ENCODE measurements at places on chromosomes 11 and 22. TPM values are rescaled to one million over a fixed set of nuclear protein-coding genes. Genes with fewer than 3 reads are reported as not detected.

DNA sequence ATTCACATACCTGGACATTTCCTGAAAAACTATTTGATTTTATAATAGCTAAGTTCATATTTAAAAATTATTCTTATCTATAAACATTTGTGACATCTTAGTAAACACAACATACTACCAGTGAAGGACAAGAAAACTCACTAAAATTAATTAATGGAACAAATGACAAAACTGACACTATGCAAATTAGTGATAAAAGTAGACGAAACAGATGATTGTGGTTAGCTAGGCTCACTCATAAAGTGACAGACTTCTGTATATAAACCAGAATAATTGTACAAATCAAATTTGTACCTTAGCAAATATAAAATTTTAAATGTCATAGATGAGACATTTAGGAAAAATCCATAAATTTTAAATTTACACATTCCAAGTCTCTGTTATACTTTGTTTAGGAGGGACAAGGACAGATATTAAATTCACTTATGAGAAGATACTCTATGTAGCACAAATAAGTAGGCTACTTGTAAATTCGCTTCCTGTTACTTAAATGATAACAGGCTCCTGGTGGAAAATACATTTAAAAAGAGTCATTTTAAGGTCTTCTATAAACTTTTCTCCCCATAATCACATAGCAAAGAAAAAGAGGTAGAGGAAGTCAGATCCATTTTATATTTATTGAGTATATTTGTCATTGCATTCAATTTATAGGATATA lies 81.2 kb downstream of the KIF18A start:
- DNase-seq: no peak

DNA sequence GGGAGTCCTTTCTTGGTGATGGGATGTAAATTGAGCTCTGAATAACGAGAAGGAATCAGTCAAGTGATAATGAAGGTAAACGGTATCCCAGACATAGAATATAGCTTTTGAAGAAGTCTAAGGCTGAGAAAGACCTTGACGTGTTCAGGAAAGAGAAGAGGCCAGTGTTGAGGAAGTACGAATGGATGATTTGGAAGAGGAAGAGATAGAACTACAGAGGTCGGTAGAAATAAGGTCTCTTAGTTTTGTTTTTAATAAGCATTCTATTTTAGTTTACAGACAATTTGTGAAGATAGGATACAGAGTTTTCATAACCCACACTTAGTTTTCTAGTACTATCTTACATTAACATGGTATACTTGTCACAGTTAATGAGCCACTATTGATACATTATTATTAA lies 1598.1 kb downstream of the FAM181B start:
- DNase-seq: no peak

- DNase-seq: no peak
Observed at GRCh38 chr11:130848361-130849214, 67.7 kb downstream of the SNX19 start.

GRCh38 chr11:47489395-47489755 lies 40.4 kb upstream of the RAPSN start:
- DNase-seq: no peak

- no peak for DNase-seq
Observed at GRCh38 chr11:46431211-46431610, 39.6 kb upstream of the CHRM4 start.

DNA sequence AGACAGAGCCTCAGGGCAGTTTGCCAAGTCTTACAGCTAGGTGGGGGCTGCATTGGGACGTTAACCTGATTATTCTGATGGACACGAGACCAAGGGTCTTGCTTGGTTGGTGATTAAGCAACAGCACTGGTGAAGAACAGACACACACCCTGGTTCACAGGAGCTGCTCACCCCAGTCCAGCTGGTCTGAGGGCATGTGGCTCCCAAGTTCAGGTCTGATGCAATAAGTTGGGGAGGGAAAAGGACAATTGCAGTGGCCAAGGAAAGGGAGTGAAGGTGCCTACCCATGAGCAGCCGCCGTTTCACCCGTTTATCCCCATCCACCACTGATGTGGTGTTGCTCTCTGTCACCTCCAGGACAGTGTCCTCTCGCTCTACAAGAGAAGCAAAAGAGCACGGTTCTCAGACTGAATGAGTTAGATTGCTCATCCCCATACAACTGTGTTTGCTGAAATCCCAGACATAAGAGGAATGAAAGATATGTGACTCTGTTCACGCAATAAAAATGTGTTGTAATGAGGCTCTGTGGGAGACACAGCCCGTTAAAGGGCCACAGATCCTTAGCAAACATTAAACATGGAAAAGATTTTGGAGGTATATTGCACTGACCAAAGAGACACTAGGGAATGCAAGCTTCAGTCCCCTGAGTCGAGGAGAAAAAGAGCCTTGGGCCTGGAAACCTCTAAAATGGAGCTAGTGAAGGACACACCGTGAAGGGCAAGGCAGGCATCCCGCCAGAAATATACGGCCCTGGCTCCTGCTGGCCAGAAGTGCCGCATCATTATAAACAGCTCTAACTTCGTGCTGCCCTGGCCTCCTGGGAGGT lies 25.6 kb downstream of the SCUBE2 start:
- DNase-seq: peak; percentile 20

DNA sequence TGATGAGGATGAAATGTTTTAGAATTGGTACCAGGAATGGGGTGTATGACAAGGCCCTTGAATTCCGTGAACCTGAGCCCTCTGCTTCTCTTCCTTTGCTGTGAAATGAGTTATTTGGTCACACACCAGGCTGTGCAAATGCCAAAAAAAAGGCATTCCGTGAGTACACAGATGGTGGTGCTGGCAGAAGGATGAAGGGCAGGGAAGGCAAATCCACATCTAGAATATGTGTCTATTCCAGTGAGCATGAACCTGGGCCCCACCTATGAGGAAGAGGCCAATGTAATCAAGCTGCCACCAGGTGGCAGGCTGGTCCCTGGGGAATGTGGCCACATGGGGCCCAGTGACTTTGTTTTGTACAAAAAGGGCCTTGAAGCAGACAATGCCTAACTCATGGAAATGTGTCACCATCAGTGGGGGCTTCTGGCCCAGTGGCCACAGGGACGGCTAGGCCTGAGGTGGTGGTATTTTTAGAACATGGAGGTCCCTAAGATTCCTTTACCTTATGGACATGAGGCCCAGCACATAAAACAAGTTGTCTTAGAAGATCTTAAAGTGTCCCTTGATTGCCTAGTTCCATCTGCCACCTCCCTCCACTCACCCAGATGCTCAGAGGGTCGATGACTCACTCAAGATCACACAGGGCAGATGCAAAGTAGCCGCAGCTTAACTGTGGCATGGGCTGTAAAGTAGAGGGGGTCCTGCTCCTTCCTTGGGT lies 3.9 kb upstream of the RNF215 start:
- DNase-seq: peak; percentile 84

GRCh38 chr11:5257296-5257695 lies 2.7 kb upstream of the HBG2 start:
- no peak for DNase-seq

DNA sequence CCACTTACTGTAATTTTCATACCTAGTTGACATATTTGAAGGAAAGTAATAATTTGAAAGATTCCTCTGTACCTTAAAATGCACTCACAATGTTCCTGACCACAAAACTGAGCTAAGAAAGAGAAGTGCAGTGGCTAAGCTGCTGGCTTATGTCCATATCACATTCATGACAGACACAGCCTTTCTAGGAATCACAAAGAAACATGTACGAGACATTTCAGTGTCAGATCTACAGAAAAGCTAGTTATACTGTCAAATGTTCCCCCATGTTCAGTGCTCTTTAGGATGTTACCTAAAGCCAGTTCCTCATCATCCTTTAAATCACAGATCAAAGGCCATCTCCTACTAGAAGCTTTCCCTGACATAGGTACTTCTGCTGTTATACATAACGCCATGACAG lies 142.2 kb upstream of the C11orf58 start:
- no peak for DNase-seq

DNA sequence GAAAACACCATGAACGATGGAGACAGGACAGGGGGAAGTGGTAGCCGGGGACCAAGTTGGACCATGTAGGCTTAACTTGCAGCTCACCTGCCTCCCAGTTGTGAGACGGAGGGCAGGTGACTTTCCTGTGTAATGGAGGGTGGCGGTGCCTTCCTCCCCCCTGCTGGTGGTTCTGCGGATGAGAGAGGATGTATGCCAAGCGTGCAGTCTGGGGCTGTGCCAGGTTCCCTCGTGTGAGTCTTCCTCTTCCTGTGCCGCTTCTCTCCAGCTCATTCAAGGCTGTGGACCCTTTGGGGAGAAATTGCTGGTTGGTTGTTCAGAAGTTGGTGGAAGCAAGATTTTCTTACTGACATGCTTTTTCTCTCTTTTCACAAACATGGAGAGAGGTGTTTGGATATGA lies 35.1 kb downstream of the MPPED1 start:
- no peak for DNase-seq

DNA sequence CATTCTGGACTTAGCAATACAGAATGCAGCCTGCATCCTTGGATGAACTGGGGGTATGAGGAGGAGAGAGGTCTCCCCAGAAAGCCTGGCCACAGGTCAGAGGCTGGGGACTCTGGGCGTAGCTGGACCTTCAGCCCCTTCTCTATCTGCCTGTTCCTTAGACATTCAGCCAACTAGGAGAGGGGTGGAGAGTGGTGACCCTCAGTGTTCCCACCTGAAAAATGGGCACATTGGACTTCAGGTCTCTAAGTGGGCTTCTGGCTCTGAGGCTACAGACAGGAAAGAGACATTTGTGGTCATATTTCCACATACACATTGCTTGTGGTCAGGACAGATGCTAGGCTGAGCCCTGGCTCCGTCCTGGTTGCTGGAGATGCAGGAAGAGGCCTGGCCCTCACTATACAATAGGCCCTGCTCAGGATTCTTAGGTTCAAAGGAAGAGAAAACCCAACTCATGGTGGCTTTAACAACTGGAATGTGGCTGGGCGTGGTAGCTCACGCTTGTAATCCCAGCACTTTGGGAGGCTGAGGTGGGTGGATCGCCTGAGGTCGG lies 30.1 kb upstream of the CBX7 start:
- no peak for DNase-seq

DNA sequence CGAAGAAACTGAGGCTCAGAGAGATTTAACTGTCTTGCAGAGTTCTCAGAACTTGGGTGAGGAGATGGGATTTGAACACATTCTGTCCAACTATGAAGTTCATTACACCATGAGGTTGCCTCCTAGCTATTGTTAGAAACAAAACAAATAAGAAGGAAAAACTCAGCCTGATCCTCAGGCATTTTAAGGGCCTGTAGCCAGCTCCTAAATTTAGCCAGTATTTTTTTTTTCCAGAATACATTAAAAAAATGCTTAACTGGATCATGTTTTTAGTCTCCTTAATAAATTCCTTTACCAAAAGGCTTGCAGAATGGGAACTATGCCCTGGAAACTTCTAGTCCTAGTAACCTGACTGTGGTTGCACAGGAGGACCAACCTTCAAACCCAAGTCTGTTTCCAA lies 212.0 kb downstream of the CSNK2A3 start:
- DNase-seq: no peak

DNA sequence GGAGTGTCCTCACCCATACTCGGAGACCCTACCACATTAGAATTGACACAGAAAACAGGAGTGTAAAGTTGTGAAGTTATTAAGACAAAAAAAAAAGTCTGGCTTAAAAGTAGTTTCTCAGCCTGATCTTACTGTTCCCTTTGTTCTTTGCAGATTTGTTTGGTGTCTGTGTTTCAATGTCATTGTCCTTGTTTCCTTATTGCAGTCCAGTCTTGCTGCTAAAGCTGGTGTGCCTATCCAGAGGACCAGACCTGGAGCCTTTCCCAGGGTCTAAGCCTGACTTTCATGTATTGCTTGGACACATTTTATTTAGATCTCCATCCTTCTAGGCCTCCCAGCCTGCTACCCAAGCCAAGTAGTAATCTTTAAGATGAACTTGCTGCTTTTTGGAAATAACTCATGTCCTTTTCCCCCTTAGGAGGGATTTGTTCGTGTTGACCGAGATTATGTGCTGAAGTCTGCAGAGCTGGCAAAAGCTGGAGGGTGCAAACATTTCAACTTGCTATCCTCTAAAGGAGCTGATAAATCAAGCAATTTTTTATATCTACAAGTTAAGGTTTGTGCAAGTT lies 11.3 kb upstream of the PRMT3 start:
- no peak for DNase-seq

DNA sequence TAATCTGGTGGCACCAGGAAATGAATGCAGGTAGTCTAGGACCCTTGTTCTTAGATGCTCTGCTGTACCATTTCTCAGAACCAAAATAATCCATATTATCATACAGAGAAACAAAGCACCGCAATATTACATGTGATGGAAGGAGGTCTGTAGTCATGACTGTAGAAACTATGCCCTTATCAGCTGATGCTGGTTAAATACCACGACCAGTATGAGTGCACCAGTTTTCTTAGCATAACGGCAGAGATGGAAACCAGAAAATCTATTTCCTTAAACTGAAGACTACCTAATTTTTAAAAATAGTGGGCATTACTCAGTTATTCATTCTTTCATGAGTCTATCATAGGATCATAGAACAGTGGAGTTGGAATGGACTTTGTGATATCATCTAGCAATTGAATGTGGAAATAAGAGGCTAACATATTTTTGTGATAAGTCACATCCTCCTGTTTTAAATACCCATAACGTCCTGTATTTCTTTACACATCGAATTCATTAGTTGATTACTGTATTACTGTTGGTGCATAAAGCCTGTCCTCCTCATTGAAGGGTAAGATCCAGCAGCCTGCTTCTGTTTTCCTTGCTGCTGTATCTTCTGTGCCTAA lies 15.1 kb downstream of the JHY start:
- DNase-seq: no peak

DNA sequence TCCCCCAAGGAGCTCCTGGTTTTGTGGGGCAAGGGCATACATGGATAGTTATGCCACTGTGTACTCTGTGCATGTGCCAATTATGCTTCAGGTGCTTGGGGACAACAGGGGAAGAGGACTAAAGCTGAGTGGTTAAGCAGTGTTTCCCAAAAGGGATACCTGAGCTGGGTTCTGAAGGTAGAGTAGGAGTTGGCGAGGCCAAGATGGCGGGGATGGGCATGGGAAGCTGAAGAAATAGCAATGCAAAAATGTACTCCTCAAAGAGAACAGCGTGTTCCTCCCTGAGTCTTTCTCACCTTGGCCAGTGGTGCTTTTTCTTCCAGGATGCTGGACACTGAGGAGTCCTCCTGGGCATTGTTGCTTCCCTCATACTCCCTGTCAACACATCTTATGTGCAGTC lies 90.0 kb upstream of the LARGE1 start:
- DNase-seq: no peak

The LMNTD2 gene
- 3.6 TPM for total RNA-seq

The DKK3 gene
- 63.3 TPM for total RNA-seq

The CEP164 gene
- 40.0 TPM for total RNA-seq

The CD151 gene
- 103 TPM for total RNA-seq

The UQCC3 gene
- total RNA-seq: 7.6 TPM

The POU2AF2 gene
- not detected for total RNA-seq

The NAALAD2 gene
- not detected for total RNA-seq

The SELENOM gene
- 1,443 TPM for total RNA-seq

The BIK gene
- 2.3 TPM for total RNA-seq

The FDX1 gene
- 0.58 TPM for total RNA-seq

The DGCR6 gene
- 2.5 TPM for total RNA-seq

The LRRC74B gene
- not detected for total RNA-seq

The ANO5 gene
- 14.1 TPM for total RNA-seq

The LINC01488 gene
- total RNA-seq: not detected
